ENCODE measurements at places on chromosomes 5 and 9.

DNA sequence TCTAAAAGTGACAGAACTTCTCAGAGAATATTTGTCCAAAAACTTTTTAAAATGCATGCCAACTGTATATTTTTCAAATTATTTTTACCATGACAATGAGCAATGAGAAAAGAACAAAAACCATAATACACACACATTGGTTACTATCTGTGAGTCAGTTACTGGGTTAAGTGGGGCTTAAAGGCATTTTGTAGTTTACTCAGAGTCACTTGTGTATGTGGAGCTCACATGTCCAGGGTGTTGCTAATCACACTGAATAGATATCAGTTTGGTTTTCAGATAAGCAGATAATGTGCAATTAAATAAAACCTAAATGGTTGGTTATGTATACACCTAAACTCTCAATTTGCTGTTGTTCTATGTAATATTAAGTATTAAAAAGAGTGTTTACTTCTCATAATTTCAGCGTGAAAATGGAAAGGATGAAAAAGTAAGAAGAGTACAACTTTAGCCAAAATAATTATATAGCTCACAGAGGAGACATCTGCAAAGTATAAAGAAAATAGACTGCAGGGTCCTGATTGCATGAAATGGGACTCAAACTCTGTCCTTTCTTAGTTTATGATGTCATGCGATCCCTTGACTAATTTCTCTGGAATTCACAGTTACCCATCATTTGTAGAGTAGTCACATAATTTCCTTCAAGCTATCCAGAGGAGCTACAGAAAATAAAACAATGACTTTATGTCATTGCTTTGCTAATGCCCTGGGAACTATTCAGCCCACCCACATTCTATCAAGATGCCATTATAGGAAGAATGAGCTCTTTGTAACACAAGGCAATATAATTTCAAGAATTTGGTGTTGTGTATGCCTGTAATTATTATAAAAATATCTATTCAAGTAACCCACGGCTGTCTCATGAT lies 388.0 kb upstream of the ZNF608 start:
- DNase-seq: no peak

- no peak for DNase-seq
Measured at GRCh38 chr5:37886242-37886905, 46.5 kb upstream of the GDNF start.

- DNase-seq: no peak
Measured at GRCh38 chr5:149062371-149063016, 368 bp downstream of the SH3TC2 start.

DNA sequence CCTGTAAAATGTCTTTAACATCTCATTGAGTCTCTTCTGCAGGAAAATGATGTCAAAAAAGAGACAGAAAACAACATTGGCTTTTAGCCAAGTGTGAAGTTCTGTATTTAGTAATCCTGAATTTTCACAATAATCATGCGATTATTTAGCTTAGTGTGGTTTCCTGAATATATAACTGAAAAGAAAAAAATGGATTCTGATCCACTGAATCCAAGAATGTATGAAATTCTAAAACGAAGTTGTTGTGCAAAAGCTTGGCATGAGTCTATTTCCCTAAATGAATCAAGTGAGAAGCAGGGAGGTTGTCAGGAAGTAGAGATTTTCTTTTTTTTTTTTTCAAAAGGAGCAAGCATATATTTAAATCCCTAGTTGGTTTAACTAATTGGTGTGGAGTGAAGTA lies 145.9 kb upstream of the CDH6 start:
- DNase-seq: no peak

- DNase-seq: no peak
Measured at GRCh38 chr5:2805080-2805479, 53.6 kb upstream of the IRX2 start.

GRCh38 chr9:136610426-136610825 lies 52.3 kb upstream of the EGFL7 start:
- no peak for DNase-seq

All from activated gamma-delta T cell treated with Interleukin-2 at 50 U/mL for 16 hours (primary cell).